Natural killer cell treated with Interleukin-12 subunit alpha and Interleukin-12 subunit beta and Interleukin-15 and Interleukin-18, amount 100 ng/mL, for 72 hours (primary cell): ENCODE measurements at places on chromosomes 12 and 14. TPM values are rescaled to one million over a fixed set of nuclear protein-coding genes. Genes with fewer than 3 reads are reported as not detected.

GRCh38 chr14:49971156-49972130, 78.6 kb downstream of the ARF6 start:
- H3K4me1 ChIP-seq: peaks cover 32% of the 10 kb centered on the region
- H3K36me3 ChIP-seq: no peaks in the 10 kb centered on the region
- peak overlapping the region; percentile 96 for H3K4me3 ChIP-seq
- no peak for DNase-seq
- peak overlapping the region; percentile 98 for H3K27ac ChIP-seq

DNA sequence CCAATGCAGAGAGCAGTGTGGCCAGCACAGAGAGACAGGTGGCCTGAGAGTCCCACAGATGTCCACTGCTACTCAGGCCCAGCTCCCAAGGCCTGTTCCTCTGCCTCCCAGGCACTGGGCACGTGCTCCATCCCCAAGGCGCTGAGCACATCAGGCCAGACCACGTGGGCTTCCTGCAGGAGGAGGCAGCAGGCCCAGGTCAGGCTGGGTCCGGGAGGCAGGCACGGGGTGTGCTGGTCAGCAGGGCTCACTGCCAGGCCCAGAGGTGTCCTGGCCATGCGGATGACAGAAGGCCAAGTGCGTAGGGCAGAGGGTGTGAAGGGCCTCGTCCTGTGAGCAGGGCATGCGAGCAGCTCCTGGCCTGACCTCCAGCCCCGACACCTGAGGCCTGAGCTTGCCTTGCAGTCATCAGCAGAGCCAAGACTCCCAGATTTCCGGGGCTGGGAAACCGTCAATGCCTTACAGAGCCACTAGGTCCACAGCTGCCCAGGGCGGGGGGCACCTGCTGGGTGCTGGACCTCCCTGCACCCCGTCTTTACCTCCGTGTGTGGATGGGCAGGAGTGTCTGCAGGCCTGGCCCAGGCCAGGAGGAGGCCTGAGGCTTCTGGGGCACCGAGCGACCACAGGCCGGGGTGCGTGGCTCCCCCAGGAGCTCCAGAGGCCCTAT, 14.9 kb downstream of the TRMT61A start:
- DNase-seq: no peak
- H3K27ac ChIP-seq: no peak overlapping the region
- H3K4me1 ChIP-seq: no peaks in the 10 kb centered on the region
- H3K4me3 ChIP-seq: no peak overlapping the region
- peaks cover 4% of the 10 kb centered on the region for H3K27me3 ChIP-seq

Gene SIX1
- total RNA-seq: not detected

Gene TTC8
- 1.9 TPM for total RNA-seq

DNA sequence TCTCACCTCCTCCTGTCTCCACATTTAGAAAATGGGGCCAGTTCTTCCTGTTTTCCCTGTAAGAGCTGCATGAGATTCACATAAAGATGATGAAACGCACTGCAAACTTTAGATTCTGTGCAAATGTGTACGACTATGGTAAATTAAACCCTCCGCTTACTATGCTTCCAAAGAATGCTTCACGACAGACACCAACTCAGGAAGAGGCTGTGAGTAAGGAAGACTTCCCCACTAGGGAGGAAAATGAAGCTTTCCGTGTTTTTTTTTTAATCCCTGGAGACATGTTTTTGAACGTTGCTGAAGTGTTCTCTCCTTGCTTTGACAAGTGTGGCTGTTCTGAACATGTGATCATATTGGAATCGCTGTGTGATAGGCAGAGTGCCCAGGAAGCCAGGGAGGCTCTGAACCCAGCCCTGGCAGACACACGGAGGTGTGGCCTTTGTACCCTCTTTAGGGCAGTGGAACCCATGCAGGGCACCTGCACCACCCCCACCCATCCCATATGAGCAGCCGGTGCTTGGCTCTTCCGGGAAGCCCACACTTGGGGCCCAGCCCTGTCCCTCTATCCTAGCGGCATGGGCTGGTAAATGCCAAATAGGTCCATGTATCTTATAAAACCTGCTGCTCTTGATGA, 7.5 kb upstream of the SYNE3 start:
- H3K4me3 ChIP-seq: peak overlapping the region; percentile 85
- peaks cover 71% of the 10 kb centered on the region for H3K4me1 ChIP-seq
- H3K27ac ChIP-seq: peak overlapping the region; percentile 94
- no peaks in the 10 kb centered on the region for H3K27me3 ChIP-seq

Gene SLC6A12
- 0.11 TPM for total RNA-seq

DNA sequence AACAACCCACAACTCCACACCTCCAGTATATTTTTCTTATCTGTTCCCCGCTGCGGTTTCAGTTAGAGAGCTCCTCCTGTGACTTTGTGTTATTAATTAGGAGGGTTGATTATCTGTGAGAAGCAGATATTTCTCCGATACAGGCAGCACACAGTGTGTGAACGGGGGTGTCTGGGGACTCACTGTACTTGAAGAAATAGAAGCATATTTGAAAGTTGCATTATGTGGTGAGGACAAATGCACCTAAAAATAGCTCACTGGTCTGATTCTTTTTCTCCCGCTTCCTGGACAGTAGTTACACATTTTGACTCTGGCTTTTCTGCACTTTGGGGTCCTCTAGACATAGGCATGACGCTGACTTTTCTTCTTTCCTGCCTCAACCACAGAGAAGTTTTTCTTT, 277.7 kb downstream of the VRK1 start:
- H3K27ac ChIP-seq: no peak overlapping the region
- H3K4me1 ChIP-seq: peaks cover 27% of the 10 kb centered on the region
- no peaks in the 10 kb centered on the region for H3K36me3 ChIP-seq
- H3K27me3 ChIP-seq: peaks cover 41% of the 10 kb centered on the region

Gene STX2
- 9.0 TPM for total RNA-seq

Gene CCDC38
- total RNA-seq: not detected

DNA sequence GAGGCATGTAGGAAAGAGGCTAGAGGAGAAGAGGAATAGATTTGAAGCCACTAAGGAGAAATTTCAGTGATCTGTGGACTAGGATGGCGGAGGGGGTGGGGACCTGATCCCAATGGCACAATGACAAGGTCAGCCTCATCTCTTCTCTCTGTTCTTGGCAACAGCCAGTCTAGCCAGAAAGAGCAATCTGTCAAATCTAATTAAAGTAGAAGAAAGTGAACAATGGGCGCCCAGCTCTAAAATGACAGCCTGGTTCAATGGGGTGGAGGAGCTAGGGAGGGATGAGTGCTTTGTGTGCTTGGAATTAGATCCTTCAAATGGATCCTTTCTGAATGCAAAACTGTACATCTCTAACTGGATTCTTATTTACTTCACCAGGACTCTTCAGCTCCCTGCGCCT, 37.2 kb upstream of the TUBA1C start:
- no peaks in the 10 kb centered on the region for H3K27me3 ChIP-seq
- no peaks in the 10 kb centered on the region for H3K36me3 ChIP-seq
- no peaks in the 10 kb centered on the region for H3K4me1 ChIP-seq
- no peak for DNase-seq

DNA sequence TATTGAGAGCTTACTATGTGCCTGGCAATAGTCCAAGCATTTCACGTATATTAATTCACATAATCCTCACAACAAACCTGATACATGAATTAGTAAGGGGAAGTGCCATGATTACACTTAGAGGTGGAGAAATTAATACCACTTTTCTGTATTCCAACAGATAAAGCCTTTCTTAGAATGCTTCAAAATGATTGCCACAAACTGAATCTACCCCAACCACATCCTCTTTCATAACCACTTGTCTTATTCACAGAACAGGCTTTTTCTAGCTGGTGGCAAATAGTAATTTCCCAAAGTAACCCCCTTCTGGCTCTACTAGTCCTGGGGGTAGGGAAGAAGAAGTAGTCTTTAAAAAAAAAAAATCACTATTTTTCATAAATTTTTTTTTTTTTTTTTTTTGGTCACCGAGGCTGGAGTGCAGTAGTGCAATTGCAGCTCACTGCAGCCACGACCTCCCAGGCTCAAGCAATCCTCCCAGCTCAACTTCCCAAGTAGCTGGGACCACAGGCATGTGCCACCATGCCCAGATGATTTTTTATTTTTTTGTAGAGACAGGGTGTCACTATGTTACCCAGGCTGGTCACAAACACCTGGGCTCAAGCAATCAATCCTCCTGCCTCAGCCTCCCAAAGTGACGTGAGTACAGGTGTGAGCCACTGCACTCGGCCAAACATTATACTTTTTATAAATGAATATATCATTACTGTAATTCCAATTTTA, 59.0 kb upstream of the ARID2 start:
- H3K27ac ChIP-seq: peak overlapping the region; percentile 96
- H3K27me3 ChIP-seq: no peaks in the 10 kb centered on the region
- H3K4me1 ChIP-seq: peaks cover 36% of the 10 kb centered on the region
- DNase-seq: peak; percentile 71

GRCh38 chr12:8912914-8913313, 1.4 kb upstream of the PHC1 start:
- H3K4me3 ChIP-seq: peak overlapping the region; percentile 82
- H3K27me3 ChIP-seq: no peaks in the 10 kb centered on the region
- peaks cover 7% of the 10 kb centered on the region for H3K4me1 ChIP-seq
- no peaks in the 10 kb centered on the region for H3K36me3 ChIP-seq
- no peak for DNase-seq

DNA sequence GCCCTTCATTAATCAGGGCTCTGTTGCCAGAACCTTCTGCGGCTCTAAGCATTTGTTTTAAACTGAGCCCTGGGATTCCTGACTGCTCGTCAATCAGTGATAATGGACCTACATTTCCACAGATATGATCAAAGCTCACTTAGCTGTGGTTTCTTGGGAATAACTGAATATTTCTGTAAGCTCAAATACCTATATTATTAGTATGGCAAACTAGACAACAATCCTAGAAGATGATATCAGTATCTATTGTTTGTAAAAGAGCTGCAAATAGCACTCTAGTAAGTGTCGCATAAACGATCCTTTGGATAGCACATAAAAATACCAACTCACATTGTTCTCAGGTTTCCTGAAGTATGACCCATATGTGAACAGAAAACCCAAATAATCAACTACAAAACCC, 150.4 kb downstream of the PPM1H start:
- no peak for DNase-seq
- no peak overlapping the region for H3K27ac ChIP-seq
- peaks cover 12% of the 10 kb centered on the region for H3K27me3 ChIP-seq
- H3K4me3 ChIP-seq: no peak overlapping the region
- peaks cover 11% of the 10 kb centered on the region for H3K4me1 ChIP-seq

DNA sequence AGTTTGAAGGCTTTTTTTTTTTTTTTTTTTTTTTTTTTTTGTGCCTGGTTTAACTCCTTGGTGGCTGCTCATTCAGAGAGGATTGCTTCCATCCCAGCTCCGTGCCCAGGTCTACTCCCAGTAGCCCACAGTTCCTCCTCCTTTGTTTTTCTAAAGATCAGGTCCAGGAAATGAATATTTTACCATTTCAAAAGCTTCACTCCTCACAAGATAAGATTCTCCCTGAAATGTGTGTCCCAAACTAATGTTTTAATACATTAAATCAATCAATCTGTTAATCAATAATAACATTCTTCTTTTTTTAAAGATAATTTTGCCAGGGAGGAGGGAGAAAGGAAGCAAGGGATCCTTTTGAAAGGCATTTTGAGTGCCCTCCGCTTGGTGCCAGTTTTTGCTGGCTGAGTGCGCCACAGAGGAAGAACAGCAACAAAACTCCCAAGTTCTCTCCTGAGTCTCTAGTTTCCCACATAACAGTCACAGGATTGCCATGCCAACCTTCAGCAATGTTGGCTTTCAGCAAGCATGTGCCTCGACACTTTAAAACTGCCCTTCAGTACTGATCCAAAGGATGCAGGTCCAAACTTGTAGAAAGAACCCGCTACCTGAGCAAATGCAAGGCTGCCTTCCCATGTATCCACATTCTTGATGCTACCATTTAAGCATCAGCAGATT, 99.2 kb downstream of the RMST start:
- H3K4me1 ChIP-seq: no peaks in the 10 kb centered on the region
- no peak for DNase-seq
- no peaks in the 10 kb centered on the region for H3K36me3 ChIP-seq
- no peak overlapping the region for H3K27ac ChIP-seq
- H3K4me3 ChIP-seq: no peak overlapping the region

Gene SAMD4A
- total RNA-seq: 0.26 TPM

DNA sequence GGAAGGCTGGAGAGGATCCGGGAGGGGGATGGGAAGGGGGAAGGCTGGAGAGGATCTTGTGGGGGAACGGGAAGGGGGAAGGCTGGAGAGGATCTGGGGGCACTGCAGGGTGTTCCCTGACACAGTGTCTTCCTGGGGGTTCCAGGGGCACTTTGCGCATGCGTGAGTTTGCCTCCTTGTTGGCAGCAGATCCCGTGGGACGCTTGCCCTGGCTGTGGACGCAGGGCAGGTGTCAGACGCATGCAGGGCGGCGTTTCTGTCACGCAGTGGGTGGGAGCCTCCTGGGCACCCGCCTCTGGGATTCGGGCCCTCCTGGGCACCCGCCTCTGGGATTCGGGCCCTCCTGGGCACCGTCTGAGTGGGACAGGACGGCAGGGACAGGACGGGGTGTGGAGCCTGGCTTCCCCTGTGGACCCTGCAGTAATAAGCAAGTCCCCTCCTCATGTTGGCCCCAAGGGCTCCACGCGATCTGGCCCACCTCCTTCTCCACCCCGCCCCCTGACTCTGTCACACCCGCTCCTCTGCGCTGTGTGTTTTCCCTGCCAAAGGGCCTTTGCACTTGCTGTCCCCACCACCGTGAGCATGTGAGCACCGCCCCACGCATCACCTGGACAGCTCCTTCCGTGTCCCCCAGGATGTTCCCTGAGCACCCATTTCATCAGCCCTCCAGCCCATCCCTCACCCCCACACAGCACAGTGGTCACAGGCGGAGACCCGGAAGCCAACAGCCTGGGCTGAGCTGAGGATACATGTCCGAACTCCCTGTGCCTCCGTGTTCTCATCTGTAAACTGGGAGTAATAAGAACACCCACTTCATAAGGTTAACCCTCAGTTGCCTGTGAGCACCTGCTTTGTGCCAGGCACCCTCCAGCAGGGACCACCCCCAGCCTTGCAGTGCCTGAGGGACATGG, 4.4 kb downstream of the MMP17 start:
- no peaks in the 10 kb centered on the region for H3K36me3 ChIP-seq
- no peaks in the 10 kb centered on the region for H3K27me3 ChIP-seq
- no peak overlapping the region for H3K27ac ChIP-seq

DNA sequence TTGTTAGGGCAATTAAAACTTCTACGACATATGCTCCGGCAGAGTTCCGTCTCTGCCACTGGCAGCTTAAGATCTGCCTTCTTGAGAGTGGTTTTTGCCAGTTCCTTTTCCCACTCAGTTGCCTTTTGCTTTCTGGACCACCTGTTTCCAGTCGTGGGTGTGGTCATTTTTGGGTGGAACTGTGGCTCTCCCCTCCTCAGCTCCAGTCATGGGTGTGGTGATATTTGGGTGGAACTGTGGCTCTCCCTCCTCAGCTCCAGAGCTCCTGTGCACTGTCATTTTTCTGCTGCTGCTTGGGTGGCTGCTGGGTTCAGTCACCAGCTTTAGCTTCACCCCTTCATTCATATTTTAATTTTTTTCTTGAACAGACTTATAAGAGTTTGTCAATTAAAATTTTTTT, 25.3 kb downstream of the WDR20 start:
- no peak overlapping the region for H3K4me3 ChIP-seq
- no peak overlapping the region for H3K27ac ChIP-seq
- H3K4me1 ChIP-seq: peaks cover 49% of the 10 kb centered on the region
- no peak for DNase-seq

- H3K27ac ChIP-seq: no peak overlapping the region
- no peak for DNase-seq
- no peak overlapping the region for H3K4me3 ChIP-seq
- no peaks in the 10 kb centered on the region for H3K36me3 ChIP-seq
Observed at GRCh38 chr12:27190761-27191160, 53.3 kb upstream of the STK38L start.
